ENCODE measurements at places on chromosomes 16 and 17.

GRCh38 chr16:69285240-69285639 is 25.9 kb upstream of the VPS4A start:
- no peak for DNase-seq

GRCh38 chr16:28580726-28581315 is 16.0 kb downstream of the SULT1A2 start:
- no peak for DNase-seq

DNA sequence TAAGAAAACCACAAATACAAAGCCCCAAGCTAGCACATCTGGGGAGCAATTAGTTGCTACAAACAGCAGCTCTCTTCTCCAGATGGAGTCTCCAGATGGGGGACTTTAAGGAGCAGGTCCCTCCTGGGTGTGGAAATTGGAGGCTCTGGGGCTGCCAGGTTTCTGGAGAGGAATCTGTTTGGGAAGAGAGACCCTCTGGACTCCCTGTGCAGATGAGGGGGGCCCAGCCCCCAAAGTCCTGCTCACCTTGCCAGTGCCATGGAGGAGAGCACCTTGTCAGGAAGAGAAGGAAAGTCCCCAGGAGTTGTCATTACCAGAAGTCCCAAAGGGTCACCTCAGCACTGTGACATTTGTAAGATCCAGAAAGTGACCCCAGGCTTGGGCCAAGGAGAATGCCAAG is 14.8 kb downstream of the TEKT5 start:
- no peak for DNase-seq

DNA sequence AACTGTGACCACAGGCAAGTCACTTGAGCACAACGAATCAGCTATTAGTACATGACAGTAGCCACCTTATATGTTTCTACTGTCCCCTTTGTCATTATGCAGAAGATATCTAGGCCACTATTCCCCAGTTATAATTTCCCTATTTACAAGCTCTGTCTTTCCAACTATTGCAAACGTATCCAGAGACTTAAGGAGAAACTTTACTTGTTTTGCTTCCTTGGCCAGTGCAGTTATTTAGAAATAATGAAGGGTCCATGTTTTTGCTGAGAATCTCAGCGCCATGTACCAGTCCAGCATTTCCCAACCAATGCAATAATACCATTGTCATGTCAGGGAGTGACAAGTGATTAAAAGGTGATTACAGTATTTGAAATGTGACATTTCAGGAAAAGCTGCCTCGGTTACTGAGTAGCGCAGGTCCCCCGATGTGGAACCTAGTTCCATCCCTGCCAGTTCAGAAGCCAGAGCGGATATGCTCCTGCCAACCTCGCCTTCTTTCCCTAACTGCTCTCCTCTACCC is 743 bp downstream of the ZNF624 start:
- no peak for DNase-seq

GRCh38 chr16:28166394-28167208 is 45.2 kb downstream of the XPO6 start:
- DNase-seq, result no peak

DNA sequence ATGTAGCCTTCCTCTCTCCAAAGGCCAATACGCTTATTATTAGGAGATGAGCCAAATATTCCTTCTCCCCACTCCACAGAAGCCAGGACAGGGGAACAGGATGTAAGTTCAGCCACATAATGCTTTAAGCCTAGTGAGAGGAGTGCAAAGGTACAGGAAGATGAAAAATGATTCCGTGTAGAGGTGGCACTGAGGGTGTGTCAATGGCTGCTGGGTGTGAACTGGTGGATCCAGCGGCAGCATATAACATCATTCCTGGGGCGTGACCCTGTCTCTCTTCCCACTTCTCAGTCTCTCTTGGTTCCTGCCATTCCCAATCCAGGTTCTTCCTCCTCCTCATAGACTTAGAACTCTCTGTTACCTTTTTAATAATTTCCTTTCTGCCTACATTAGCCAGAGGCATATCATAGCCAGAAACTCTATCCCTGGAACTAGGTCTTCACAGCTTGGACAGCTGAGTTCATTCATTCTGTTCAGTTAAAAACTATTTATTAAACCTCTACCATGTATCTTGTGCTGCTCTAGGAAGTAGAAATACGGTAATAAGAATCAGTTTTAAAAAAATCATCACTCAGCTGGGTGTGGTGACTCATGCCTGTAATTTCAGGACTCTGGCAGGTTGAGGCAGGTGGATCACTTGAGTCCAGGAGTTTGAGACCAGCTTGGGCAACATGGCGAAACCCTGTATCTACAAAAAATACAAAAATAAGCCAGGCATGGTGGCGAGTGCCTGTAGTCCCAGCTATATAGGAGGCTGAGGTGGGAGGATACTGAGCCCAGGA is 58.0 kb upstream of the FAM20A start:
- no peak for DNase-seq

- DNase-seq, result no peak
Measured at GRCh38 chr16:26930786-26931581, 135.7 kb upstream of the C16orf82 start.

DNA sequence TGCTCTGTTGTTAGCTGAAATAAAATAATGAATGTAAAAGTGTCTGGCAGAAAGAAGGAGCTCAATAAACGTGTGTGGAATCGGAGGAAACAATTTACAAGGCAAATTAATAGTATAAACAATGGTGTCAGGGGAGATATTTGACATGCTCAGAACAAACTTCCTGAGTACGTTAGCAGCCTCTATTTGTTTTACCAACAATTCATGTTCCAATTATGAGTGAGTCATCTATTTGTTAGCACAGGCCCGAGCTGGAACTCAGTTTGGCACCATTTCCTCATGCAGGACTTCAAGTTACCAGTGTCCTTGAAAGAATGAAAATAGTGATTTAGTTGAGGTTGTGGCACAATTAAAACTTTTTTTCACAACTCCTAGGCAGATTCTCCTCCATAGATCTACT is 9.1 kb downstream of the ASIC2 start:
- no peak for DNase-seq

DNA sequence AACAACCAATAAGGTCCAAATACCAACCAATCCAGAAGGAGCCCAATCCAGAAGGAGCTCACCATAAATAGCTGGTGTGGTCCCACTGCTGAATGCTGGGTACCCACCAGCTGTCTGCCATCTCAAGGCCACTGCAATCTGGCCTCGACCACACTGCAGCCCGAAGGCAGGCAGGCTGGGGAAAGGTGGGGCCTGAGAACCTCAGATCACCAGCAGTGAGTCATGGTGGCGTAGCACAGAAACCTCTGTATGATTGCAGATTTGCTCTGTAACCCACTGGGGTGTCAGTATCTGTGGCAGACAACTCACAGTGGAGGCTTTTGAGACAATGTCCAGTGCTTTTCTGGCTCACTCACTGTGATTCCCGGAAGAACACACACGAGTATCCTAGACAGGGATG is 14.7 kb upstream of the CMTR2 start:
- no peak for DNase-seq

GRCh38 chr17:571224-571623 is 143.4 kb downstream of the VPS53 start:
- no peak for DNase-seq

- no peak for DNase-seq
Measured at GRCh38 chr17:35448899-35449227, 297 bp upstream of the SLFN13 start.

DNA sequence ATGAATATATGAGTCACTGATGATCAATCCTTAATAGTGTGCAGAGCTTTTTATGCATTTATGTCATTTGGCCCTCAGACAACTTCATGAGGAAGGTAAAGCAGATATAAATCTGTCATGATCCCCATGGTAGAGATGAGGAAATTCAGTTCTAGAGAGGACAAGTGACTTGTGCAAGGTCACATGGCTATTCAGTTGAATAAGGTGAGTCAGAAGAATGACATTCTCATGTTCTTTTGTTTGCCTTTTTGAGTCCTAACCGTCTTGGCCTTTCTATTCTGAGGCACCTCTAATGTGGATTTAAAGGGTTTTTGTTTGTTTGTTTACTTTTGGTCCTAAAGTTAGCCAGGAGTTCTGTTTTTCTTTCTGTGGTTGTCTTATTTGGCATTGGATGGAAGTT is 116.2 kb upstream of the ELAC2 start:
- DNase-seq, result no peak

DNA sequence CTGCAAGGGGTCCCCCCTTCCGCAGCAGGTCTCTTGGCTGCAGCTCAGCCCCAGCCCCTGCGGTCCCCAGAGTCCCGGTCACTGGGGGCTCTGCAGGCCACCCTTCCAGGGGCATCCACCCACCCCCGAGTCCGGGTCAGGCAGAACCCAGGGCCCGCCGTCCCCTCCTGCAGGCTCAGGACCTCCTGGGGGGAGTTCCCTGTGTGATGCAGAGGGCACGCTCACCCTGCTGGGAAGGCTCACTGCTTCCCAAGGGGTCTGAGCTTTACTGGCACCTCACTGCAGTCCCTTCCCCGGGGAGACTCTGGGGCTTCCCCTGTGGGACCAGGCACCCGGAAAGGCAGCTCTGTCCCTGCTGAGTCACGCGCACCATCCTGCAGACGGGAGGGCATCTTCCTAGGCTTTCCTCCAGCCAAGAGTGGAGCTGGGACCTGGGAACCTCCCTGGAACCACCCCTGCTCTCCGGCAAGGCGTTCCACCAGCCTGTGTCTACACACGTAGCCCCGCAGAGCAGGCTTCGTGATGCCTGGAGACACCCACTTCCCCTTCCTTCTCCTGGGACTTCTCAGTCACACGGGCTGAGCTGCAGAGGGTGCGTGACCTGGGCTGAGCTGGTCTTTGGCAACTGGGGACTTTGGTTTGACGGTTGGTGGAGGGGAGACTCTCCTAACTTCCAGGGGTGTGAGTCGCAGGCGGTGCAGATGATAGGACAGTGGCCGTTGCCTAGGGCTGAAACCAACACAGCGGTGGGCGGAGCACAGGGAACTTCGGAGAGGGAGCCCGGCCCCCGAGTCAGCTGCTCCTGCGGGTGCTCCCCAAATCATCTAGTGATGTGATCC is 23.4 kb downstream of the SLC25A10 start:
- peak; percentile 9 for DNase-seq

GRCh38 chr16:19005561-19006445 is 22.1 kb downstream of the TMC7 start:
- DNase-seq, result no peak

- peak; percentile 51 for DNase-seq
Measured at GRCh38 chr17:66715745-66716156, 119.2 kb upstream of the CACNG5 start.

DNA sequence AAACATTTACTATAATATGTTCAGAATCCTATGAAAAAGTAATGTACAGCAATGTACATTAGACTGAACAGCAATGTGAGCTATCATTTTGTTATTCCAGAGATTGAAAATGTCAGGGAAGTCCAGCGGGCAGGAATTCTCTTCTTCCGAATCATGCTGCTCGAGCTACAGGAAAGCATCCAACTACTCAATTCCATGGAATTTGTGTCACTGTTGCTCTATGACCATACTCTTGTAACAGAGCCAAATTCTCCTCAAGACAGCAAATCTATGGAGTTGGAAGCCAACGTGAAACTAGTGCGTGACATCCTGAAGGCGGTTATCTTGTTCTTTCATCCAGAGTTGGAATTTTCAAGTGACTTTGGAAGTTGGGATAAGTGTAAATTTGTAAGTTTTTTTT is 24.8 kb upstream of the NSRP1 start:
- no peak for DNase-seq

DNA sequence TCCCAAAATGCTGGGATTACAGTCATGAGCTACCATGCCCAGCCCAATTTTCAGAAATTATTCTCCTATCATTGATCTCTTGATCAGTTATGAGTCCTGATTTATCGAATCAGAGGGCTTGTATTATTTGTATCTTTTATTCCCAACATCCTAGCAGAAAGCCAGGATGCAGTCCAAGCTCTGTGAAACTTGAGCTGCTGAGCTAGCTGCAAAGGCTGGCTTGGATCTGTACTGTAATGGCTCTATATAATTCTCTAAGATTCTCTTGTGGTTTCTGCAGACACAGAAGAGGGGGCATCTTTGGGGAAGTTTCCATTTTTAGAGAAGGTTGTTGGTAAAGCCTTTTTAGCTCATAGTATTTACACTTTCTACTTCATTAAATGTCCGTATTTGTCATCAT is 227.1 kb downstream of the MAP2K4 start:
- no peak for DNase-seq

Data from CD4-positive, alpha-beta T cell treated with Interleukin-10 for 1 hour (primary cell).